ENCODE measurements at places on chromosomes 12 and 14.

- no peak for DNase-seq
Measured at GRCh38 chr12:78398750-78399149, 465.8 kb upstream of the SYT1 start.

- DNase-seq, result no peak
Measured at GRCh38 chr14:58796242-58797009, 158.7 kb downstream of the DACT1 start.

DNA sequence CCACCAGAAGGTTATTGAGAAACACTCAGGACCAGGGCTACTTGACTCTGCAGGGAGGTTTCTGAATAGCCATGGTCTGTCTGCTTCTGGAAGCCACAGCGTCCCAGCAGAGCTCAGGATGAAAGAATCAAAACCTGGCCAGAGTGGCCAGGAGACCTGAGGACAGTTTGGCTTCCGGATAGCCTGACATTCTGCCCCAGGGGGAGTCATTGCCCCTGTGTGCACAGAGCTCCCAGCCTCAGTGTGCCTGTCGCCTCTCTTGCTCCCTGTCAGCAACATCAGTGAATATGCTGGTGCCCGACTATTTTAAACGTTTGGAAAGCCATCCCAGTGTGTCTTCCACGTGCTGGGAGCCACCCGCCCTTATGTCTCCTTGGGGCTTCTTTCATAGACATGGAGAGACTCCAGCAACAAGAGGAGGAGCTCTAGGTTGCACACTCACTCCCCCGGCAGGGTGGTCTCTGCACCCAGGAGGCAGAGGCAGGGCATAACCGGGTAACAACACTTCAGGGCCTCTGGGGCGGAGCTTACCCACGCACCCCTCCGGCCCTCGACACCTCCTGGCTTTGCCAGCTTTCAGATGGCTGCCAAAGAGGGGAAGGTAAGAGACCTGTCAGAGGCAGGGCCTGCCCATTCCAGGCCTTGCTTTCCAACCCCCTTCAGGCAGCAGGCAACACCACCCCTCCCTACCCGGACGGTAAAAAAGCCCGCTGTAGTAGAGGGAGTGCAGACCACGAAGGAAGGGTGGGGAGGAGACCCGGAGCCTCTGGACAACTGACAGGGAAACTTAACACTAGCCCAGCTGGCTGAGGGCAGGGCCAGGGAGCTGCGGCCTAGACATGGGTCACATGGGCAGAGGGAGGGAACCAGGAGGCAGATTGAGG, 19.0 kb upstream of the SLC6A12 start:
- DNase-seq, result no peak

DNA sequence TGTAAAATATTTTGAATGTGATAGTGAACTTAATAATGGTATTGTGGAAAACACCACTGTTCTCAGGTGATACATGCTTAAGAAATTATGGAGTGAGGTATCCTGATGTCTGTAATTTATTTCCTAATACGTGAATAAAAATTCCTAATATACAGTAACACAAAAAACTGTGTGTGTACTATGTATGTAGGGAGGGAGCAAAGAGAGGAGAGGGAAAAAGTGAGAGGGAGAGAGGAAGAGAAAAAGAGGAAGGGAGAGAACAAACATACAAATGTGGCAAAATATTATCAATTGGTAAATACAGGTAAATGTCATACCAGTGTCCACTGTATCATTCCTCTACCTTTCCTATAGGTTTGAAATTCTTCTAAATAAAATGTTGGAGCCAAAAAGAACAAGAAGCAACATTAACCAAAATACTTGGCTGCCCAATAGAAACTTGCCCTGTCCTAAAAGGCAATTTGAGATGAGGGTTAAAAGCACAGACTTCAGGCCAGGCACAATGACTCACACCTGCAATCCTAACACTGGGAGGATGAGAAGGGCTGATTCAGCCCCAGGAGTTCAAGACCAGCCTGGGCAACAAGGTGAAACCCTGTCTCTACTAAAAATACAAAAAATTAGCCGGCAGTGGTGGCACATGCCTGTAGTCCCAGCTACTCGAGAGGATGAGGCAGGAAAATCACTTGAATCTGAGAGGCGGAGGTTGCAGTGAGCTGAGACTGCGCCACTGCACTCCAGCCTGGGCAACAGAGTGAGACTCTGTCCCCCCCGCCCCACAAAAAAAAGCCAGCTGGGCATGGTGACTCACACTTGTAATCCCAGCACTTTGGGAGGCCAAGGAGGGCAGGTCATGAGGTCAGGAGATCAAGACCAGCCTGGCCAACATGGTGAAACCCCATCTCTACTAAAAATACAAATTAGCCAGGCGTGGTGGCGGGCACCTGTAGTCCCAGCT, 14.5 kb downstream of the R3HDM2 start:
- DNase-seq, result no peak

- no peak for DNase-seq
Measured at GRCh38 chr14:76919431-76920330, 93.5 kb downstream of the LRRC74A start.

DNA sequence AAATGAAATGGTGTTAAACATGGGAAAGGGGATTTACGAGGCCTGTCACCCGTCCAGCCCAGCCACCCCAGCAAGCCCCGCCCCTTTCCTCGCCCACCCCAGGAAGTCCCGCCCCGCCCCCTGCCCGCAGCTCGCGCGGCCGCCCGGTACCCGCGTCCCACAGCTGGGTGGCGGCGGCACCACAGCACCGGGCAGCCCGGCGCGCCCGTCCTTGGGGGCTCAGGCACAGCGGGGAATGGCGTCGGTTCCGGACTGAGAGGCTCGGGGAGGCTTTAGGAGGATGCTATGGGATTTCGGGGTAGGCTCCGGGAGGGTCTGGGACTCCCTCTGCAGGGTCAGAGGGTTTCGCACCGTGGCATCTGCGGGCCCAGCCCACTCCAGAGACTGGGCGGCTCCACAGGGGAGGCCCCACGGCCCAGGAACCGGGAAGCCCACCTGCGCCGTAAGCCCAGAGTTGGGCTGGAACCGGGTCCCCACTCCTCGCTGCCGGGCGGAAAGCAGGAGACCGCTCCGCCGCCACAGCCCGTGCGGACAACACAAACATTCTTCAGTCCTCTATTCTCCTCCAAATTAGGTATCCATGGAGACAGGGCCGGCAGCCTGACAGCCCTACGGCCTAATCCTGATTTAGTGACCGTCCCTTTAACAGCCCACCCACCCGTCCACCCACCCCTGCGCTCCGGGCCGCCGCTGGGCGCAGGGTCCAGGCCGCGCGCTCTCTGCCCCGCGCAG, 1.4 kb downstream of the FIGNL2 start:
- DNase-seq, result no peak

DNA sequence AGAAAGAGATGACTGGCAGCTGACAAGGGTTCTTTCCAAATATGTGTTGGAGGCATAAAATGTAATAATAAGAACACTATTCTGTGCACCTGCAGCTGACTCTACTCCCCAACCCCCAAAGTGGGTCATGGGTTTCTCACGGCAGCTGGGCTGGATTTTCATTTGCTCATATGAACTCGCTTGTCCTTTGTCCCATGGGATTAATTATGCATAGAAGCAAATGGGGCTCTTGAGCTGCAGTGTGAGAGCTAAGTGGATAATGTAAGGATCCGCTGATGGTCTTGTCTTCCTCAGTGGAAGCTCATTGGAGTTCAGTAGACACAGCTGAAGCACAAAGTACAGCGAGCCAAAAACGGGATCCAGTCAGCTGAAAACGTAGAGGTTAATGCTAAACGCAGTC, 46.3 kb downstream of the TTC8 start:
- DNase-seq, result no peak

- no peak for DNase-seq
Measured at GRCh38 chr14:74514471-74514941, 20.9 kb downstream of the ISCA2 start.

- no peak for DNase-seq
Measured at GRCh38 chr12:120562906-120563305, 18.3 kb downstream of the POP5 start.

DNA sequence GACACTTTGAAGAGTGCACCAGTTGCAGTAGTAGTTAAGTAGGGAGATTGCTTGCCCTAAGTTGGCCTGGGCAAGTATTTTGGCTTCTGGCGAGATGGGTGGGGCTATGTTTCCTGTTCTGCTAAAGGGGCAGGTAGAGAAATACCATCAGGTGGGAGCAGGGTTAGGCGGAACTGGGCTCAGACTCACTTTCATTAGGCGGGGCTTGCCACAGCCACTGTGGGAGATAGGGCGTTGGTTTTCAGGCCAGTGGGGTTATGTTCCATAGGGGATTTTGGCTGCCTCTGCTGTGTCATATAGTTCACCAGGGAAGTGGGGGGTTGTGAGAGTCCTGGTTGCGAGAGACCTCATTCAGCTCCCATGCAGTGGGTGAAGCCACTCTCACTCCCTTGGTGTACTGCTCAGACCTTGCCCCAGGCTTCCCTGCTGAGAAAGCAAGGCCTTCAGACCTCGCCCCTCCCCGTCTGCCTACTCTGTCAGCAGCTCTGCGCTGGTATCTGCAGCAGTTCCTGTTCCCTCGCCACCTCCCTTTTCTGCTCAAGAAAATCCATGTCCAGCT, 43.3 kb downstream of the AEBP2 start:
- DNase-seq, result no peak

DNA sequence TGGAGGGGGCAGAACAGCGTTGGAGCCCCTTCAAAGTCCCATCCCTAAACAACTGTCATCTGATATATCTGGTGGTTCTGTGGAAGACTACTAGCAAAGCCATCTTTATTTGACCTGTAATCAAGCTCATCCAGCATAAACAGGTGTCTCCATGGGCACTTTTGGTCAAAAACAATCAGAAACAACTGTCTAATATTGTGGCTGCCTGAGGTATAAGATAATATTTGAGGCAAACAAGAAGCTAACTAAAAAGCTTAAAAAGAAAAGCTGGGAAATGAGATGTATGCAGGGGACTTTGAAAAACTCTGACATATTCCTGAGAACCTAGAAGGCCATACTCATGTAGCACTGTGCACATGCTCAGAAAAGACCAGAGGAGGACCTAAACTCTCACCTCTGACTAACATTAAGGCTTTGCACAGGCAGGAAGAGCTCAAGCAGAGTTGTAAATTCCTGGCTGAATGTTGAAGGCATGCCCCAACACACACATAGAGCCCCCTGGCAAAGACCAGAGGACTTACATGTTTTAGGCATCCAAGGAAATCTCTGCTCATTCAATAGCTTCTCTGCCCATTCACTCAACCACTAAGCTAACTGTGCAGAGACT, 27.2 kb upstream of the AP4S1 start:
- no peak for DNase-seq

GRCh38 chr12:111434680-111435338, 29.1 kb downstream of the SH2B3 start:
- peak; percentile 13 for DNase-seq

- no peak for DNase-seq
Measured at GRCh38 chr14:104274806-104275205, 136.4 kb downstream of the KIF26A start.

GRCh38 chr14:52020866-52021717, 31.7 kb downstream of the RTRAF start:
- no peak for DNase-seq

DNA sequence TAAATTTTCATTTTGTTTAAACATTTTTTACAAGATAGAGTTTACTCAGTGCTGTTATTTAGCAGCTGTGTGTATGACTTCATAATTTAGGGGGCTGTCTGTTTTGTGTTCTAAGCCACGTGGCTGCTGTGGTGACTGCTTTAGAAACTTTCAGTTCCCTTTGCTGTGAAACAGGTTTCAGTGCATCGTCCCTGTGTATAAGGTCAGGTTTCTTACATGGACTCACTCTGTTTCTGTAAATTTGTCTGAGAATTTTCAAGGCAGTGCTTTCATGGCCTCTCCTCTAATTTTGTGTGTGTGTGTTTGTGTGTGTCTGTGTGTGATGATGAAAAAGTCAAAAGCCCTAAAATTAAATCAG, 32.4 kb downstream of the BICD1 start:
- DNase-seq, result no peak

DNA sequence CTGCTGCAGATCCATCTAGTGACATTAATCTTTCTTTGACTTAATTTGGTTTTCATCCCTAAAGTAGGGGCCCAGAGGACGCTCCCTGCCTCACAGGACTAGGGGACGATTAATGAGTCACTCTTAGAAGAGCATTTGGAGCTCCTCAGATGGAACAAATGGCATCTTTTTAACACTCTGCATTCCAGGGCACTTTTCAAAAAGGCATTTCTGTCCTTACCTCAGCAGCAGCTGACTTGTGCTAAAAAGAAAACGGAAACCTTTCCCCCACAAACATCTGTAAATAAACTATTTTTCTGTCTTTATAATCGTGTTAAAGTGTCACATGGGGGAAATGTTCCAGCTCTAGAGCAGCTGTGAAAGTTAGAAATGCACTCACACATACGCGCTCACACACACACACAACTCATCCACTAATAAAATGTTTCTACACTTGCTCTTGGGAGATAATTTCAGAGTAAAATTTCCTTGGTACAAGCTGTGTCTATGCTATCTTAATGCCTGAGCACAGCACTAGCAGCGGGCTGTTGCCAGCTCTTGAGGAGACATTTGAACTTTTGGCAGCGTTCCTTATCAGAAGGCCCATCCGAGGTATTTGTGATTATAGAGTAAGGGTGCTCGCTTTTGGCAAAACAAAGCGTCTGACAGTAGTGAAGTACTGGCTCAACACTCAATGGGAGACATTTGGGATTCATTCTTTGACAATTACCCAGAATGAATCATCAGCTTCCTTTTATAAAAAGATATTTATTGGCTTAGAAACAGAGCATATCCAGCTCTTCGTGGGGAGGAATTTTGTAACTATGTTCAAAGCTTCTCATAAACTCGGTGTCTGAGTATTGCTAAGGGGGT, 141.3 kb downstream of the PLXNC1 start:
- DNase-seq, result no peak

DNA sequence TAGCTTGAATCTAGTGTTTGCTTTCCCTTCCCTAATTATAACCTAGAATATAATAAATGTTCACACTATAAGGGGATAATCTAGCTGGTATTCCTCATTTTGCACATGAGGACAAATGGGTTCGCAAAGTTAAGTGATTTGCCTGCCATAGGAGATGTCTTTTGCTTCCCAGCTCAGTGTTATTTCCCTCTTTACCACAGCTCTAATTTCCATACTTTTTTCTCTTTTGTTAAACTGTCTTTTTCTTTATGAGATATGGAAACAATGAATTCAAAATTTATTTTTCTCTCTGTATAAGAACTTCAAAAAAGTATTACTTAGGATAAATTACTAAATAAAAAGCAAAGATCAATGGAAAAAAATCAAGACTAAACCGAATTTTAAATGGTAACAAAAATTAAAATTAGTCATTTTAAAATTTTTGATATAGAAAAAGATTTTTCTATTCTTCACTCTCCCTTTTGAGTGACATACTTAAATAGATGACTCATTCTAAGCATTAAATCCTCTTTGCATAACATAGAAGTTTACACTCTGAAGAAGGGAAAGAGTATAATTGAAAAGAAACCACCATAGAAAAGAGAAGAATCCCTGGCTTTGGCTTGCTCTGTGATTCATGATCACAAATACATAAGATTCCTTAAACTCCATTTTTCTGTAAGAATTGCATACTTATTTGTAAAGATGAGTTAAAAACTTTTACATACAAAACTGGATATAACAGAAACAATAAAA, 97.3 kb downstream of the INSM2 start:
- DNase-seq, result no peak

- no peak for DNase-seq
Measured at GRCh38 chr14:66496188-66496807, 10.1 kb downstream of the CCDC196 start.

- no peak for DNase-seq
Measured at GRCh38 chr12:54431911-54432814, 13.1 kb upstream of the ITGA5 start.
